ENCODE measurements at places on chromosomes 7 and 10.
A peak's percentile ranks its signal among the peaks of the same experiment; 100 is the strongest.

- no peak for DNase-seq
Observed at GRCh38 chr7:85682833-85683620, 496.2 kb upstream of the SEMA3D start.

- DNase-seq = no peak
Observed at GRCh38 chr7:132977234-132977633, 104.7 kb downstream of the CHCHD3 start.

DNA sequence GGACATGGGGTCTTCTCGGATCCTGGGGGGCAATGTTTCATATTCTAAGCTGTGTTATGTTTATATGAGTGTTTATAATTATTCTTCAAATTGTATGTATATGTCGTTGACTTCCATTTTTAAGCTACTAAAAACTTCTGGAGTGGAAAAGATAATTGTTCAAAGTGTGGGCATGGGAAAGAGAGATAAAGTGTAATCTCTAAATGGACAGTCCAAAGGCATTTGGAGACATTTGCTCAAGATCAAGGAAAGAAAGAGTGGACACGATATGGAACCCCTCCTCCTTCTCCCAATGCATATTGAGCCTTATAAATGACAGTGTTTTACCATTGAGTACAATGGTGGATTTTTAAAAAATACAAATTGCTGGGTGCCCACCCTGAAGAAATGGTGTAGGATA is 81.1 kb downstream of the SDHAF3 start:
- DNase-seq = no peak

DNA sequence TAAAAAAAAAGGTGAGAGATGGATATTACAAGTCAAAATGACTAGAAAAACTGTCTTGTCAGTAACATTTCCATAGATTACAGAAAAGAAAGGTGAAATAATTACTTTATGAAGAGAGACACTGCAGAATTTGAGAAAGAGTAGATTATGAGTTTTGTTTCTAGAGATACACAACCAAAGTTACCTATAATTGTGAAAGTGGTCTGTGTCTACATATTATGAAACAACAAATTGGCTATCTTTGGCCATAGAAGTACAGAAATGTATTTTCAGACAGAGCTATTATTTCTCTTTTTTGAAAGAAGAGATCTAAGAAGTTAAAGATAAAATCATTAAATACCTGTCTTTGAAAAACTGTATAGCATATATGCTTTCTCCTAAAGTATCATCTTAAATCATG is 30.1 kb downstream of the KCND2 start:
- no peak for DNase-seq

- DNase-seq = no peak
Observed at GRCh38 chr10:11881477-11882417, 58.6 kb downstream of the PROSER2 start.

DNA sequence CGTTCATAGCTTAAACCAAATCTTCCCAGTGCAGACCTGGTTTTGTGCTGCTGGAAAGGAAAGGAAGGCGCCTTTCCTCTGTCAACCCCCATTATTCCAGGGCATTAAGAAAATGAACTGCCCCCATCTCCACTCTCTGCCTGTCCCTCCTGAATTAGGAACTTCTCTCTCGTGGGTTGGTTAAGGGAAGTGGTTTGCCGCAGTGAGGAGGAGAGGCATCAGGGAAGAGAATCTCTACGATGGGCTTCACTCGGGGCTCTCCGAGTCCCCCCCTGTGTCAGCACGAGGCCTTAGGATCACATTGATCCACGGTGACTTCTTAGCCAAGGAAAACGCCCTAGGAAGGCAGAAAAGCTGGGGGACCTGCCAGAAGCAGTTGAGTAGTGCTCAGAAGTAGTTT is 53.9 kb upstream of the LYZL2 start:
- no peak for DNase-seq

- peak; percentile 82 for DNase-seq
Observed at GRCh38 chr10:45418849-45419675, 45.0 kb downstream of the ALOX5 start.

- no peak for DNase-seq
Observed at GRCh38 chr7:45138433-45139267, 18.9 kb upstream of the RAMP3 start.

DNA sequence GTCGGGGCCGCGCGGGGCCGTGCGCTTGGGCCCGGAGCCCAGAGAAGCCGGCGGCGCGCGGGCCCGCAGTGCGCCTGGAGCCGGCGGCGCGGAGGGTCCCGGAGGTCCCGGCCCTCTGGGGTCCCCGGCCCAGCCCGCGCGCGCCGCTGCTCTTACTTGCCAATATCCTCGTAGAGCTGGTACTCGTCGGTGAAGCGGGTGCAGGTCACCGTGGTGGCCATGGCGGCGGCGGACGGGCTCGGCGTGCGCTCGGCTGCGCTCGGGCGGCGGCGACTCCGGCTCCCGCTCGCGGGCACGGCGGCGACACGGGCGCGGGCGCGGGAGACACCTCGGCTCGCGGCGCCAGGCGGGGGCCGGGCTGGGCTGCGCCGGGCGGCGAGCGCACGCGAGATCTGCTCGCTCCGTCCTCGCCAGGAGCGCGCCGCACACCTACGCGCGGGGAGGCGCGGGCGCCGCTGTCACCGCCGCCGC is at the start of gene CAMK2B:
CAMK2B (minus strand) TSS at position 394 of the 471 bp plus-strand sequence; CDS start at position 221, 173 bp downstream.
- no peak for DNase-seq

GRCh38 chr7:158395780-158396278 is 191.8 kb downstream of the PTPRN2 start:
- no peak for DNase-seq

DNA sequence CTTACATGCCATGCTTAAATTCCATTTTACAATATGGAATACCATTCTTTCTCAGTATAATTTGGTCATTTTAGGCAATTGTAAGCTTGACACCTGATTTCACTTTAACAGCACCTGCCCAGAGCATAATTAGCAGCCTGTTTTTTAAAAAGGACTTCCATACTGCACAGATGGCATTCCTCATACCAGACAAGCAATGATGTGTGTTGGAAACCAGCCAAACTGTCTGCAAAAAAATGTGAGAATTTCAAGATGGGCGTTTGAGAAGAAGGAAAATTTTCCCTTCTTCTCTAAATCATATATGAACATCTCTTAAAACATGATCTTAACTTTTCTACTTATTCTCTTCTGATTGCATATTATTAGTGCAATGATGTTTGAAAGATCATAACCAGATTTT is 40.4 kb upstream of the AGMO start:
- no peak for DNase-seq

DNA sequence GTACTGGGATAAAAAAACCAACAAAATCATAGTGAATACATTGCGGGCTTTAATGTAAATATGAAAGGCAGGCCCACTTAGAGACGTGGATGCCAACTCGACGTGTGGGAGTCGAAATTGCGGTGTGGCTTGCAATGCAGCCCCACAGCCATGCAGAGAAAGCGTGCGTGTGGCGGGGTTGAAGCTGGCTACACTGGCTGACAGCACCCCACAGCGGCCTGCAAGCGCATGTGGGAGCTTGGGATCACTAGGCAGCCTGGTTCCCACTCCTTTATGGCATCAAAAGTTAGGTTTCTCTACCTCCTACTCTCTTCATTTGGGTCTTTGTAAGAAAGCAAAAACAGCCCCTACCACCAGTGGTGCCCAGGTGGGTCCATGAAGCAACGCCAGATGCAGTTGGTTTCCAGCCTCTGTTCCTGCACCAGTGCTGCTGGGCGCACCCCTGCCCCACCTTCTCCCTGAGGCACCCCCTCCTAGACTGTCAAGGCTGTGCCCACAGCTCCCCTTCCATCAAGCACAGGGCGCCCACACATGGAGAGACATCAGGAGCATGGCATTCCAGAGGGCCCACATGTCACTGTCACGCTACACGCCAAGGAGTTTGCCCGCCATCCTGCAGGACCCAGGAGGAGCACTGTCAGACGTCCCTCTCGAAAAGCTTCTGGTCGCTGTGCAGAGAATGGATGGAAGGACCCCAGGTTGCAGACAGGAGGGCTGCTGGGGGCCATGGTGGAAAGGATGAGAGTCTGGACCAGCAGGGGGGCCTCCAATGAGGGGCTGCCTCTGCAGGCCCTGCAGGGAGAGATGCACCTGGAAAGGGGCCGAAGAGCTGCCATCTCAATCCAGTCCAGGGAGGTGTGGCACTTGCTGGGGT is 142.9 kb downstream of the PAXIP1 start:
- DNase-seq = no peak

GRCh38 chr10:118471863-118472262 is 123.6 kb downstream of the PRLHR start:
- DNase-seq = no peak

DNA sequence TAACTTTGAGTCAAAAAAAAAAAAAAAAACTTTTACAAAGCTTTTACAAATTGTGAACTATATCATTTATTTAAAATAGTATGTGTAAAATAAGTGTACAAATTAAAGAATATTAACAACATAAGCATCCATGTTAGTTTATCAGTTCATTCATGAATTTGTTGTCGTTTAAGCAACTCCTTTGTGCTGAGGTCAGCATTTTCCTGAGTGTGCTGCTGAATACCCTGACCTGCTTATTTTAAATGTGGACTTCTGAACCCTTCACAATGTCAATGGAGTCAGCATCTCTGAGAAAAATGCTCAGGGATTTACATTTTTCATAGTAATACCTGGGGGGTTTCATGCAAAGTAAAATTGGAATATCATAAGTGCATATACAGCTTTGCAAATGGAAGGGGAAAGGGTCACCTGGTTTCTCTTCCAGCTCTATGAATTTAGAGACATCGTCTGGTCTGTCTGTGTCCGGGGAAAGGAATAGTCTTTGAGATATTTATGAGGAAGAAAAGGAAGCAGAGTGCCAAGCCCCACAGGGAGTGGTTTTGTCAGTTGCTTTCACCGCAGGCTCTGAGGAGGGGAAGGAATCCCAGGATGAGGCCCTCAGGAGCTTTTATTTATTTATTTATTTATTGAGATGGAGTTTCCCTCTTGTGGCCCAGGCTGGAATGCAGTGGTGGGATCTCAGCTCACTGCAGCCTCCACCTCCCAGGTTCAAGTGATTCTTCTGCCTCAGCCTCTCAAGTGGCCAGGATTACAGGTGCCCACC is 125.5 kb upstream of the SVIL start:
- DNase-seq = no peak

DNA sequence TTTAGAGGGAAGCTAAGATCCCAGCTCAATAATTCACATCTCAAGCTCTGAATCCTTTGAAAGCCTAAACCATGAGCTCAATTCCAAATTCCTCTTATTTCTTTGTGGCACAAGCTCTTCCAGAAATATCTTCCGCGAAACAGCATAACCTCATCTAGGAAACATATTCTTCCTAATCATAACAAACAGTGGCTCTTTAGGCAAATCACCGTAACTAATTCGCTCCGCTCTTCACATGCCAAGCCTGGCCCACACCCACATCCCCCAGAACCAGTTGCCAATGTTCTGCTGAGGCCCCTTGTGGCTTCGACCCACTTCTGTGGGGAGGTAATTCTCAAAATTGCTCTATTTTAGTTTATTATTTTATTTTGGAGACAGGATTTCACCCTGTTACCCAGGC is 19.2 kb downstream of the GAD2 start:
- DNase-seq = no peak

GRCh38 chr10:625333-625696 is 64.2 kb downstream of the DIP2C start:
- DNase-seq = no peak

GRCh38 chr10:24209432-24209771 is 464 bp downstream of the KIAA1217 start:
- DNase-seq = peak; percentile 41

DNA sequence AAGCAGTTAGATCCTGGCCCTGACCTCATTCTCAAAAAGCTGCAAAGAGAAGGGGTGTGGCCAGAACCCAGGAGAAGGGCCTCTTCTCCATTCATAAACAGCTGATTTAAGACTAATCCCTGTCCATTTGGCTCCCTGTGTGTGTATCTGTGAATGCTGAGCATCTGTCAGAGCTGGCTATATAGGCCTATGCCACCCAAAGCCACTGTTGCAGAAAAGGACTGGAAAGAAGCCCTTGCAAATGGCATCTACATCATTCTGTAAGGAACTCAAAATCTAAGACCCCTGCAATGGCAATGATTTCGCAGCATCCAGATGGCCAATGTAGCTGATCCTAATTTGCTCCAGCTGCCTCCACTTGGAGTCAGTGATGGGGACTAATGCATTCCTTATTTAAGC is 384.5 kb downstream of the KCNMA1 start:
- no peak for DNase-seq

DNA sequence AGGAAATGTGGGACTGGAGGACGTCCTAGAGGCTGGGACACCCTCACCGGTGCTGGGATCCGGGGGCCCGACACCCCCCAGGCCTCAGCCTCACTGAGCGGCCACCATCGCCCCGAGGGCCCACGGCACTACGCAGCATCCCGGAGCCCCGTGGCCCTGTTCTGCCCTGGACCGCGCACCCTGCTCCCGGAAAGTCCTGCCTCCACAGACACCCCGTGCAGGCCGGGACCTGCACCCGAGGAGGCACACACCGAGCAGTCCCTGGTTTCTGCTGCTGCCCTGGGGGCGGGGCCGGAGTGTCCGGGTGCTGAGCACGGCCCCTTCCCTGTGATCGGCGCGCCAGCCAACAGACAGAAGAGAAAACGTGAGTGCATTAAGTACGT is 18.1 kb upstream of the KNDC1 start:
- DNase-seq = no peak

- DNase-seq = peak; percentile 49
Observed at GRCh38 chr10:87505366-87506111, 846 bp downstream of the MINPP1 start.

GRCh38 chr10:124322191-124322980 is 96.3 kb downstream of the OAT start:
- no peak for DNase-seq

DNA sequence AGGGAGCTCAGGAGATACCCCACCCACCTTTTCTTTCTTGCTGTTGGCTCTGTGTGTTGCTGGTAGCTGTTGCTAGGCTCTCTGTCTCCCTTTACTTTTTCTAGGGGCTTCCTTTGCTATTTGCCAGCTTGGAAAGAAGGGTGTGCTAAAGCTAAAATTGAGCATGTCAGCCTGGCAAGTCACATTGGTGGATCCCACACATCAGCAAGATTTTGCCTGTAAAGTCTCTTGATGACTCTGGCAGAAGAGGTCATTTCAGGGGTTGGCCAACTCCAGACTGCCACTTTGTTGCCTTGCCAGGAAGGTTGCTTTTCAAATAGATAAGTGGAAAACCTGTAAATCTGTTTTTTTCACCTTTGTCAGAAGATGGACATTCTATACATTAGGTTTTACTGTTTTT is 9.9 kb downstream of the CCNY start:
- DNase-seq = no peak

- DNase-seq = no peak
Observed at GRCh38 chr7:98238976-98239375, 13.1 kb downstream of the TECPR1 start.
